Hematopoietic multipotent progenitor cell treated with erythropoietin and hydrocortisone succinate and interleukin-3 and kit ligand, for 6 days (in vitro differentiated cells): ENCODE measurements at places on chromosomes 5 and 9.
A peak's percentile ranks its signal among the peaks of the same experiment; 100 is the strongest.

DNA sequence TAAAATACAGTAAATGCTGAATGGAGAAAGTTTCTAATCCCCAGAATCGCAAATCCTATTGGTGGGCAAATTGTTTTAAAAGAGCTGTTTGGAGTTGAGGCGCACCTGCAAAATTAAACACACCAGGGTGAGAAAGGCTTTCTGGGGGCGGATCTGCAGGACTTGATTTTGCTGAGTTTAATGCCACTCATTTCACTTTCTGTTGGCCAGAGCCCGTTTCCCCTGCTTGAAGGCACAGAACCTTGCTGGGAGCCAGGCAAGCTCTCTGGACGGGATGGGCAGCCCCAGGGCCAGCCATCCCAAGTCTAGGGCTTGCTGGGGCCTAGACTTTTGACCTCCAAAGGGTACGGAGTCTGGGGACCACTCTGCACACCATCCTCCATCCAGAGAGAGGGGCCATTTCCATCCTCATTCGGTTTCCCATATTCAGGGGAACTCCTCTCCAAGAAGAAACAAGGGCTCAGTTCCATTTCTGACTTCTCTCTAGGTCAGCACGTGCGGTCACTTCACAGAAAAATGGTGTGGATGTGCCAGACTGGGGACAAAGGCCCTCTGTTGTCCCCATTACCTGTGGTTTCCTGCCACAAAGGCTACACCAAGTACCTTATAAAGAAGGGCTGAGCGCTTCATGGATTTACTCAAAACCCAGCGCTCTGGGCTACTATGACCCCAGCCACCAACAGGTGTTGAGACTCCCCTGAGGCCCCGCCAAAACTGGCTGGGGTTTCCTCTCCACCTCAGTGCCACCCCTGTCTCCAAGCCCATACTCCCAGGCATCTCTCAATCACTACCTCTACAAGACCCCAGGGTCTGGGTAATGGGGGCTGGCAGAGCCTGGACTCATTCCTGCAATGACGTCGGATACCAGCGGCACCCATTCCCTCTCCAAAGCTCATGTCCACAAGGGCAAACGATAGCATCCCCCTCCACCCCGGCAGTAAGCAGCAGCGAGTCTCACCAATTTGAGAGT is 170.0 kb downstream of the AUH start:
- no peak for DNase-seq

- DNase-seq: no peak
Observed at GRCh38 chr9:33820231-33820745, 3.3 kb downstream of the UBE2R2 start.

- peak; percentile 41 for DNase-seq
Observed at GRCh38 chr5:173451031-173451430, 122.8 kb upstream of the STC2 start.

DNA sequence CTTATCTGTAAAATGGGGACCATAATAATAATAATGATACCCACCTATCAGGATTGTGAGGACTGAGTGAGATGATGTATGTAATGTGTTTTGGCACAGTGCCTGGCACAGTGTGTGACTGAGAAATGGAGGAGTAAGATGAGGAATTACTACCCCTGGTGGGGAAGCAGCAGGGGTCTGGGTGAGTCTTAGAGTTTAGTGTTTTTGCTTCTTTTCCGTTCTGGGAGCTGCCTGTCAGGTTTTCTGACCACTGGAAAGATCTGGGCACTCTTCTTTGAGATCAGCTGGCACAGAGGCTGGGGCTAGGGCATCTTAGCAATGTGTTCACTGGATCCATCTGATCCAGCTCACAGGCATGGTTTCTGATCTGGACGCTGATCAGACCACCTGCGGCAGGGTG is 8.5 kb downstream of the LCP2 start:
- no peak for DNase-seq

- no peak for DNase-seq
Observed at GRCh38 chr5:94467954-94468930, 150.2 kb downstream of the KIAA0825 start.

- DNase-seq: no peak
Observed at GRCh38 chr5:127451096-127451495, 66.3 kb upstream of the PRRC1 start.

DNA sequence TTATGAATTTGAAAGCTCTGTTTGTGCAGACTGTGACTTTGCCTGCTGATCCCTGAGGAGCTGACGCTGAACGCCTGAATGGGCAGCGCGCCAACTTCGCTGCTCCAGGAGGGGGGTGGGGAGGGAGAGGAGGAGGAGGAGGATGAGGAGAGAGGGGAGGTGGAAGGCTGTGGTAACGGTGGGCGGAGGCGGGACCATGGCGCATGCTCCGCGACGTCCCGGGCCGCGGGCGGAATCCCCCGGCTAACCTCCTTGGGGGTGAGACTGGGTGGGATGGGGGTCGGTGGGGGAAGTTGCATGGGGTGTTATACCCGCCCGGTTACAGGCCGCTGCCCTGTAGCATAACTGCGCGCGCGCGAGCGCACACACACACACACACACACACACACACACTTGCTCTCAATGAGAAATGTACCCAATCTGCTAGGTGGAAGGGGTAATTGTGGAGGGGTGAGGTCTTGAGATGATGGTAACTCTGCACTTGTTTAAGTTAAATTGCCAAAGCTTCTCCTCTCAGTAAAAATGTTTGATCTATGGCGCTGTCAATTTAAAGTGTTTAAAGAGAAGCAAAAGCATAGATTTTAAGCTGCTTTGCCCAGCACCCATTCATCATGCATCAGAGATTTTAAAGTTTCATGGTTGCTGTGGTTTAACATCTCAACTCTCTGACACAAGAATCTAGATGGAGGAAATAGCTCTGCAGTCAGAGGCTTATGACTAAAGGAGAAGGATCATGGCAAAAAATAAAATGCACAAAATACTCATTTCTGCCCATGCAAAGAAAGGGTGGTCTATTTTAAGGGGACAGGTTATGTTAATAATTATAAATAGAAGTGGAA is 76.6 kb upstream of the TBCA start:
- peak; percentile 53 for DNase-seq

DNA sequence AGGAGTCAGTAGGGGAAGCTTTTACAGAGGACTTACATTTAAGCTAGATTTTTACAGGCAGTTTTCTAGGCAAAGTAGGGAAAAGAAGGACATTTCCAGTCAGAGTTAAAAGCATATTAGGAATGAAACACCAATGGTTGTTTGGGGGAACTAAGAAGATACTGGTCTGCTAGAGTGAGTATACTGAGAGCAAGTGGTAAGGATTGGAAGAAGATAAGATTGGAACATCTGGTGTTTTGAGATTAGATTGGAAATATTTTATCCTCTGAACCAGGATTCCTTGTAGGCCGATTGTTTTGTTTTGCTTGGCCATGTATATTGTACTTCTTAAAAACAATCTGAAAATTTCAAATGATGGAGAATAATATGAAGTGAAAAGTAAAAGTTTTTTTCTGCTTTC is 7.7 kb downstream of the FBXO38 start:
- peak; percentile 14 for DNase-seq

DNA sequence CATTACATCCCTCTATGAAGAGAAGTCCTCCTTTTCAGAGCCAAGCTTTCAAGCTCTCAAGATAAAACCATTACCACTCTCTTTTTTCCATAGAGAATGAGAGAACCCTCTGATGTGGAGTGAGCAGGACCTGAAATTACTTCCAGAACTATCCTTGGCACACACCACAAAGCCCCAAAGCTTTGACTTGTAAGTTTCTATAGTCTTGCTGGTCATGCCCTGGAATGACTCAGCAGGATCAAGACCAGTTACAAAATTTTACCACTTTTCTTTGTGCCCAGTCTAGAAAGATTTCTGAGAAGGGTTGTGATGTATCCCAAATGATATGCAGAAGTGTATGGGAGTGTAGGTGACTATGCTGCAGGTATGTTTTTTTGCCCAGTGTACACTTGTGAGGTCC is 760.6 kb downstream of the TLE1 start:
- DNase-seq: no peak

GRCh38 chr9:136849960-136850865 is 1.0 kb downstream of the PHPT1 start:
- DNase-seq: no peak

- DNase-seq: no peak
Observed at GRCh38 chr5:32187675-32188074, 13.6 kb upstream of the GOLPH3 start.

- no peak for DNase-seq
Observed at GRCh38 chr9:5392285-5392684, 45.4 kb downstream of the PLGRKT start.

DNA sequence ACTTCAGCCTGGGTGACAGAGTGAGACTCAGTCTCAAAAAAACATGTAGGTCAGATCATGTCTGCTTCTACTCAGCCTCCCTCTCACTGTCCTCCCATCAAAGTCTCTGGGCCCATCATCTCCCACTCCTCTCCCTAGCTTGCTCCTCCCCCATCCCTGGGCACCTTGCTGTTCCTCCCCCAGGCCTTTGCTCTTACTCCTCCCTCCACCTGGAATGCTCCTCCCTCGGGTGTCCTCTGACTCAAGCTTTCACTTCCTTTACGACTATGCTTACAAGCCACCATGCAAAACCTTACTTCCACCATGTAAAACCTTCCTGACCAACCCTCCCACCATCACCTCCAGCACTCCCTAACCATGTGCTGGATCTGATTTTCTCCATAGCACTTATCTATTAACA is 51.5 kb downstream of the MTMR12 start:
- no peak for DNase-seq

DNA sequence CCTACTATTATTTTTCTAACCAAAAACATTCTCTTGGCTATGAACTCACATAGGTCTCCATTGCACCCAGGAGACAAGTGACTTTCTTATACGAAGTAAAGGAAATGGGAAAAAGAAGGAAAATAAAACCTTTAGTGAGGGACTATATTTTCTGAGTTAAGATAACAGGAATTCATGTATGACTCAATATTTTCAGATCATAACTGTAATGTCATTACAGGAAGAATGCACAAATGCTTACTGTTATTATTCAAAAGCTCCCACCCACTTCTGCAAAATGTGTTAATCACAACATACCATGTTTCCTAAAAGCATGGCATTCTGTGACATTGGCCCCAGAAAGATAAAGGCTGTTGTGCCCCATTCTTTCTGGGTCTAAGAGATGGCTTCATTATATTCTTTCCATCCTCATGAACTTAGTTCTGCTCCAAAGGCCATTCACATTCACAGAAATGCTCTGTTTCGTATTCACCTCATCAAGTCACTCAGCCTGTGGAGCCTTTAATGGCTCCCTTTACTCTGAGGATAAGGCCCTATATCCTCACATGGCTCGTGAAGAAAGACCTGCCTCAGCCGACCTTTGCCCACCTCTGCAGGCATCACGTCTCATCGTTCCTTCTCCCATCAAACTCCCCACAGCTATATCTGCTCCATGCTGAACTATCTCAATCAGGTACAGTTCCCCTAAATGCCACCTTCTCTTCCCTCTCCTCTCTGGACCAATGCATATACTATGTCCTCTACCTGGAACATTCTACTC is 77.0 kb downstream of the ABCA1 start:
- DNase-seq: peak; percentile 35

DNA sequence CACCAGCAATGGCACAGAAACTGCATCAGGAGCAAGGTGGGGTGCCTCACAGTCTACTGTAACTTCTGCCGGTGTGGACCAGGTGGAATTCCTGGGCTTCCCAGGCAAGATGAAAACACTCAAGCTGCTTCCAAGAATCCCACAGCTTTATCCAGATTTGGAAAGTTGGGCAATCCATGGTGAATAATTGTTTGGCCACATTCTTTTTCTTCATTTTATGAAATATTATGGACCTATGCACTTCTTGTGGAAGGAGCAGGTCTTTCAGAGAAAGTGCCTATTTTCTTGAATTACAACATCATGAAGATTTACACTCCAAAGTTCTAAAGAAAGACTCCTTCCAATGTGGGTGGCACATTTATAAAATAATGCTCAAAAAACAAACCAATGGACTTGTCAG is 503.6 kb downstream of the SEMA5A start:
- DNase-seq: no peak
